Panc1 (cell line): ENCODE measurements at places on chromosomes 7 and 10. TPM values are rescaled to one million over a fixed set of nuclear protein-coding genes. Genes with fewer than 3 reads are reported as not detected.

Gene PDZD7
- total RNA-seq: 1.8 TPM

Gene TMEM248
- 176 TPM for total RNA-seq

DNA sequence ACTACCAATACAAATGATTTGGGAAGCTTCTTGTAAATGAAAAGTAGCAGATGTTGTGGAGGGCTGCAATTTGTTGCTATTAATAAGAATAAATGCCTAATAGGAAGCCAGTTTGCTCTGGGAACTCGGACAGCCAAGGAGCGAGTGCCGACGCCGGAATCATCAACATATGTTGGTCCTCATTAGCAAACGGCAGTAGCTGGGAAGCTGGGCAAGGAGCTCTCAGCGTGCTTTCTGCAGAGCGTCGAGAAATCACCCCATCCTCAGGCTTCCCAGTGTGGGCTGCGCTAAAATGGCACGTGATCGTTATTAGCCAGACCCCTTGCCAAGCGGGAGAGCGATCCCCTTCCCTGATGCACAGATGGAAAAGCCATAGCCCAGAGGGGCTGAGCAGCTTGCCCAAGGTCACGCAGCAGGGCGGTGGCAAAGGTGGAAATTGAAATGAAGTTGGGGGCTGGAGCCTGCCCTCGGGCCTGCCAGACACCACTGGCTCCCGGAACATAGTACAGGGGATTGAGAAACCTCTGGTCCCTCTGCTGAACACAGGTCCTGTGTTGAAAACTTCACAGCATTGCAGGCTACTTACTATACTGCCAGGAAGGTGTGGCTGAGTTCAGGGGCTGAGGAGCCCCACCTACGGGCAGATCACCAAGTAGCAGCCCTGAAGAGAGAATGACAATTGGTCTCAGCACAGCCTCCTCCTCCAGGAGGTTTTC is 326.9 kb downstream of the PLXNA4 start:
- H3K4me1 ChIP-seq: no peaks in the 10 kb centered on the region
- H3K4me3 ChIP-seq: no peak overlapping the region
- H3K27me3 ChIP-seq: no peaks in the 10 kb centered on the region
- H3K36me3 ChIP-seq: no peaks in the 10 kb centered on the region

DNA sequence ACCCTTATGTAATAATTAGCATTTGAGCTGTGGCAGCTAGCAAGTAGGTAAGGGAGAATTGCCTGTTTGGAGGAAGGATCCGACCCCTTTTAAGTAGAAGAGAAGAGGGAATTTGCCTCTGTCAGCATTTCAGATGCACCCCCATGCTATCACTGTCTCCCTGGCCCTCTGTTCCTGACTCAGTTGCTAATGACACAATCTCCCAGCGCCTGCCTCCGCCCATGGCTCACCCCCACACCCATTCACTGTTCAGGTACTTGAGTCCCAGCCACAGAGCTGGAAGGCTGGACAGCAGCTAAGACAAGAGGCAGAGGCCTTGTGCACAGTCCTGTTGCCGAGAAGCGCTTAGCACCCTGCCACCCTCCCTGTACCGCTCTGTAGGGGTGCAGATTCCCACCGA is 512.3 kb upstream of the GALNT17 start:
- no peak overlapping the region for H3K4me3 ChIP-seq
- H3K27ac ChIP-seq: no peak overlapping the region
- no peaks in the 10 kb centered on the region for H3K4me1 ChIP-seq
- H3K36me3 ChIP-seq: no peaks in the 10 kb centered on the region
- no peaks in the 10 kb centered on the region for H3K27me3 ChIP-seq

GRCh38 chr7:151440799-151441445 is 981 bp upstream of the CRYGN start:
- no peaks in the 10 kb centered on the region for H3K36me3 ChIP-seq
- H3K27ac ChIP-seq: no peak overlapping the region; the same call in 1 of the 2 replicates
- H3K4me3 ChIP-seq: no peak overlapping the region
- no peaks in the 10 kb centered on the region for H3K27me3 ChIP-seq
- peaks cover 9% of the 10 kb centered on the region for H3K4me1 ChIP-seq
- DNase-seq: no peak
